CD4-positive, alpha-beta memory T cell (primary cell): ENCODE measurements at places on chromosomes 16 and 17.
A peak's percentile ranks its signal among the peaks of the same experiment; 100 is the strongest.

DNA sequence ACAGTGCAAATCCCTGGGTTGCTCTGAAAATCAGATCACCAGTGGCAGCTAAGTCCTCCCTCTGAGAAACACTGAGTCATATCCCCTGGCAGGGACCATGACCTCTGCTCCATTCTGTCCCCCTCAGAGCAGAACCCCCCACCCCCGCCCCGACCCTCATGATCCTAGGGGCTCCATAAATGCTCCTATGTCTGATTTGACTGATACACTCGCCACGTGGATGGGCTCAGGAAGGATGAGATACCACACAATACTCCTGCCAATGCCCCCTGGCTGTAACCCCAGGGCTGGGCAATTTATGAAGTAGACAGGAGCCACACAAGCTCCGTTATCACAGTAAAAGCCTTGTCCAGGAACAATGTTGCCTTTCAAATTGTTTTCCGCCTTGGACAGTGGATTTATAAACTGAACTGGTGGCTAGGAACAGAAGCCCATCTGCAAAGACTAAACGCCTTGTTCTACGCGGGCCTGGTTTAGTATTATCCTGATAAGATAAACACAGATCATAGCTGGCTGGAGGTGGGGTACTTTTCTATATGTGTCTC, 394.8 kb downstream of the SLC39A11 start:
- DNase-seq: no peak

GRCh38 chr16:3007957-3008689, 4.6 kb upstream of the CLDN9 start:
- no peak for DNase-seq

DNA sequence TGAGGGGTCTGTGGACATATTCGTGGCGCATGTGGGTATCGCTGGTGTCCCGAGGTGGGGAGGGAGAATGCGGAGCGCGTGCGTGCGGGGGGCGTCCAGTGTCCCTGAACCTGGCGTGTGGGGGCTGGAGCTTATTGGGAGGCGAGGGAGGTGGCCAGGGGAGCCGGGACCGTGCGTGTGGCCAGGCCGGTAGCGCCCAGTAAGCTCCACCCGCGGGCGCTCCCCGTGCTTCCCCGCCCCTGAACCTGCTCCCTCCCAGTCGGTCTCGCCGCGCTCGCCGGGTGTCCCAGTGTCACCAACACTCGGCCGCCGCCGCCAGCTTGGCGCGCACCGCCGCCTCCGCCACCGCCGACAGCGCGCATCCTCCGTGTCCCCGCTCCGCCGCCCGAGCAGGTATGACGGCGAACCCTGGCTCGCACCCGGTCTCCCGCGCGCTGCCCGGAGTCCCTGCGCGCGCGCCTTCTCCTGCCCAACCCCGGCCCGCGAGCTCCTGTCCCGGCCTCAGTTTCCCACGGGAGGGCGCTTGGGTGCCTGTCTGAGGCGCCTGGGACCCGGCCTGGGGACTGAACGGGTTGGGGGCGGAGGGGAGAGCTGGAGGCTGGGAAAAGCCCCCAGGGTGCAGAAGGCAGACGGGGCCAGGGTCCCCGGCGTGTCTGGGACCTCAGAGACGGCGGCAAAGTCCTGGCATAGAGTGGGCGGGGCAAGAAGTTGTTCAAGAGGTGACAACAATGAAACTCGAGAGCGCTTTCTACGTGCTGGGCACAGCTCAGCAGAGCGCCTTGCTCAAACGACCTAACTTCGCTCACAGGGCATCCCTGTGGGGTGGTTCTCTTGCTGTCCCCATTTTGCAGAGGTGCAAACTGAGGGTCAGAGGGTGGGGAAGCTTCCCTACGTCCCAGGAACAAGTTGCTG, at the start of gene SCNN1B:
TSS of gene SCNN1B (plus strand) at position 258 of the 912 bp plus-strand sequence. CDS start 46,298 bp downstream, outside the sequence.
- no peak for DNase-seq

- DNase-seq: peak; percentile 10
Observed at GRCh38 chr16:80570106-80570478, 29.3 kb downstream of the DYNLRB2 start.

DNA sequence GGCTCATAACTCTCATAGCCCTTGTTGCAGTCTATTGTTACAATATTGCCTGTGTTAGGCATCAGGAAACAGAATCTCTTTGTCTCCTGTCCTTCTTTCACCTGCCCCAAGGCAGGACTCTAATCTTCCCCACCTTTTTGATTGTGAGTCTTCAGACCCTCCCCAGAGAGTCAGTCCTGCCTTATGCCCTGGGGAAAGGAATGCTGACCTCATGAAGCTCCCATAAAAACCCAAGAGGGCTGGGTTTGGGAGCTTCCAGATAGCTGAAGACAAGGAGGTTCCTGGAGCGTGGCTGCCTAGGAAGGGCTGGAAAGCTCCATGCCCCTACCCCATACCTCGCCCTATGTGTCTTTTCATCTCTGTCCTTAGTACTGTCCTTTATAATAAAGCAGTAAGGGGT, 688.8 kb downstream of the WWOX start:
- DNase-seq: no peak

DNA sequence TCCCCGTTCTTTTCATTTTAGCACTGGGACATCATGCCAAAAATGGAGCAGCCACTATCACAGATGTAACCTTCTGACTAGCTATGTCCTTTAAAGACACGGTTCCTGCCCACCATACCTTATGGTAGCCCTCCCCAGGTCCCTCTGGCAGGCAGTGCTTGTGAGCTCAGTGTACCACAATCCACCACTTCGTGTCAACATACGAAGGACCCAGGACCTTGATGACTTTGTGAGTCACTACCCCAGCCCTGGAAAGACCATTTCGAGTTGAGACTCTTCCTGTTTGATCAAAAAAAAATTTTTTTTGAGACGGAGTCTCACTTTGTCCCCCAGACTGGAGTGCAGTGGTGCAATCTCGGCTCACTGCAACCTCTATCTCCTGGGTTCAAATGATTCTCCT, 21.0 kb upstream of the FLCN start:
- no peak for DNase-seq

- DNase-seq: no peak
Observed at GRCh38 chr17:4134721-4135120, 8.1 kb downstream of the ZZEF1 start.

DNA sequence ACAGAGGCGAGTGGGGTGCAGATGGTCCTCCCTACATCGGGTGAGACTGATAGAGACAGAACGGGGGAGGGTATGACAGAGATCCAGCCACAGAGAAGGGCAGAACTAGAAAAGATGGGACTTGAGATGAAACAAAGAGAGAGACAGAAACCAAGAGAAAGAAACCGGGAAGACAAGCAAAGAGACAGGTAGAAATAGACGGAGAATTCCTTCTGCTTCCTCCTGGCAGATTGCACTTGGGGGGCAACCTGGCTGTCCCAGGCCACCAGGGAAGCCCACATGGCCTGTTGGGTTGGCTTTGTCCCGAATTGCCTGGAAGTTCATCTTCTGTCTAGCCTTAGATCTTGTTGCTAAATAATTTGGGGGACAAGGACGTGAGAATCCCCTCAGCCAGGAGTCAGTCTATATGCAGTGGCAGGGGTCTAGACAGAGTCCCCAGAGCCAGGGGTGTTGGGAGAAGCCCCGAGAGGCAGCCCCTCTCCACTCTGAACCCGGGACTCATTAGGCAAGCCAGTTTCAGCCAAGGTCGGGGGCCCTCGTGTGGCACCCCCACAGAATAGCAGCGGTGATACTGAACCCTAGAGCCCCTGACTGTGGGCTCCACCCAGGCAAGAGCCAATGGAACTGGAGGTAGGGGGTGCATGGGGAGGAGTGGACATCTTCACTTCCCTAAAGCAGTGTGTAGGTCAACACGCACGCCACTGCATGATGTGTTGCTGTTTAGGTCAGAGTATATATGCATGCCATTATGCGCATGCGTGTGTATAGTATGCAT, 627 bp upstream of the TSPOAP1 start:
- peak; percentile 70 for DNase-seq

DNA sequence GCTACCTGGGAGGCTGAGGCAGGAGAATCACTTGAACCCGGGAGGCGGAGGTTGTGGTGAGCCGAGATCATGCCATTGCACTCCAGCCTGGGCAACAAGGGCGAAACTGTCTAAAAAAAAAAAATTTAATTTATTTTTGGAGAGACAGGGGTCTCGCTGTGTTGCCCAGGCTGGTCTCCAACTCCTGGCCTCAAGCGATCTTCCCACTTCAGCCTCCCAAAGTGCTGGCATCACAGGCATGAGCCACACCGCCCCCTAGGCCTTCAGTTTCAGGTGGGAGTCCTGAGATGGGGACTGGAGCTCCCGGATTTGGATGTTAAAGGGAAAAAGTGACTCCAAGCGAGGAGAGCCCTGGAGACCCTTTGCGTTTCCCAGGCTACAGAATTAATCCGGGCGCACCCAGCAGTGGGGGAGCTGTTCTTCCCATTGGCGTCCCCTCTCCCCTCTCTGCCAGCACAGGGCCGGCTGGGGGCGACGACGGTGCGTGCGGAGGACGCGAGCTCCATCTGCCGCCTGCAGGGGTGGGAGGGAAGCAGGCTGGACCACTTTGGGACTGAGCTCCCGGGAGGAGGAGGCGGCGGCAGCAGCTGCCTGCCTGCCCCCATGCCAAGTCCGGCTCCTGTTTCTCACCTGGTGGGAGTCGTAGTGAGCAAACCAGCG, 49.3 kb upstream of the USP7 start:
- no peak for DNase-seq

DNA sequence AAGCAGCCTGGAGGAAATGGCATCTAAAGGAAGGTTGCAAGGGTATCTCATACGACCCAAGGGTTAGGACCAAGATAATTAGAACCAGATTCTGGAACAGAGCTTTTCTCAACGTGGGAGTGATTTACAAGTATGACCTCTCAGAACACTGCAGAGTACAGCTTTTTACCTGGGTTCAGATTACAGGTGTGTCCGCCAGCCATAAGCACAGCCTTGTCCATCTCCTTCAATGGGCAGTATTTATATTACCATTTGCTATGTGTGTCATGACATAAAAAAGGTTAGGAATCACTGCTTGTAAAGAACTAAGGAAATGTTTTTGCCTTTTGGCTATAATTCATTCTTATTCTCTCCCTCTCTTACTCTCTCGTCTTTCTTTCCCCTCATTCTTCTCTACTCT, 36.7 kb downstream of the MYO1D start:
- DNase-seq: no peak

DNA sequence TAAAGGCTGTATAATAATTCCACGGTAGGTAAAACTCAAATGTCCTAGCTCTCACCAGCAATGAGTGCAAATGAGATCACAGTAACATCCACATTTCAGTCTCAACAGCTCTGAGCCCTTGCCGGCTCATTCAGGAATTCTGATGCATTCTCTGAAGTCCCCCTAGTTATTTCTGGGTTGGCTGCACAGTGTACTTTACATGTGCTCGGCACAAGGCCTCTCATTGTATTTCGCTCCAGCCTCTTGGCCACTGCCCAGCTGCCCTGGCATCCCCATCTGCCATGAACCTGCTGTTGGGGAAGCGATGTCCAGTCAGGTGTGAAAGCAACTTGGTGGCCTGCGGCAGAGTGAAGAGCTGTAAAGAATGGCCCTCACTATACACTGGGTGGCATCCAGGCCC, 14.3 kb downstream of the PRCD start:
- no peak for DNase-seq

GRCh38 chr17:78865682-78866390, 25.2 kb upstream of the USP36 start:
- DNase-seq: peak; percentile 52
